ENCODE measurements at places on chromosomes 3 and 15.

- H3K4me1 ChIP-seq: no peaks in the 10 kb centered on the region
- no peak overlapping the region for H3K27ac ChIP-seq
- H3K4me3 ChIP-seq: no peak overlapping the region
- no peak for DNase-seq
- H3K36me3 ChIP-seq: no peaks in the 10 kb centered on the region
Measured at GRCh38 chr3:54965746-54966145, 37.9 kb upstream of the LRTM1 start.

- H3K36me3 ChIP-seq: no peaks in the 10 kb centered on the region
- no peak overlapping the region for H3K4me3 ChIP-seq
- peaks cover 12% of the 10 kb centered on the region for H3K4me1 ChIP-seq
- no peak overlapping the region for H3K27ac ChIP-seq
- no peak for DNase-seq
- H3K27me3 ChIP-seq: no peaks in the 10 kb centered on the region
Measured at GRCh38 chr3:195069501-195070251, 201.3 kb downstream of the XXYLT1 start.

DNA sequence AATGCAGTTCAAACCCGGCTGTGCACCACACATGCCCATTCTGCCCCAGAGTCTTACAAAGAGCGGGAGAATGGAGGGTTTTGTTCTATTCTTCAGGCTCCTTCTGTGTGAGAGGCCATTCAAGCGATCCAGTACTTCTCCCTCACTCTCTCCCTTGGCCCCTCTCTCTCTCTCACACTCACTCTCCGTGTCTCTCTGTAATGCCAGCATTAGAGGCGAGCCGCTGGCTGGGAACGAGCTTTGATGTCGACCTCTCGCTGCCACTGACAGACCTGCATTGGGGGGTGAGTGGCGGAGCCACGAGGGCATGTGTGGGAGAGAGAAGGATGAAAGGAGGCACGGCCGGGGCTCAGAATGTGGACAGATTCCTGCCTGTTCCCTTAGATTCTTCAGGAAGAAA lies 231.7 kb upstream of the ARRDC4 start:
- no peak overlapping the region for H3K27ac ChIP-seq
- H3K4me3 ChIP-seq: no peak overlapping the region
- H3K36me3 ChIP-seq: no peaks in the 10 kb centered on the region

- no peaks in the 10 kb centered on the region for H3K4me1 ChIP-seq
- DNase-seq: no peak
- H3K27ac ChIP-seq: no peak overlapping the region
Measured at GRCh38 chr3:168497741-168498140, 402.0 kb upstream of the GOLIM4 start.

DNA sequence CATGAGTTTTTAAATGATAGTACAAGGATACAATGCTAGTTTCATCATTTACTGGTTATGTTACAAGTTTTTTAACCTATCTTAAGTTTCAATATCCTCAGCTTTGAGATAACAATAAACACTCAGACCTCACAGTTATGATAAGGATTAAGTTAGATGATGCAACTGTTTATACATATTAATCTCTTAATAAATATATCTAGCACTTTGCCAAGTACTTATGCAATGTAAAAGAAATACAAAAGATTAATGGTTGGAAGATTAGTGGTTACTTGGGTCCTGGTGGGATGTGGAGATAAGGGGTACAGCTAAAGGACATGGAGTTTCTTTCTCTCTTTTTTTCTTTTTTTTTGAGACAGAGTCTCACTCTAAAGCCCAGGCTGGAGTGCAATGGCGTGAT lies 12.0 kb downstream of the SPPL2A start:
- H3K27ac ChIP-seq: no peak overlapping the region
- no peak for DNase-seq
- H3K4me3 ChIP-seq: no peak overlapping the region
- H3K36me3 ChIP-seq: no peaks in the 10 kb centered on the region
- H3K27me3 ChIP-seq: no peaks in the 10 kb centered on the region
- peaks cover 18% of the 10 kb centered on the region for H3K4me1 ChIP-seq

- no peak overlapping the region for H3K4me3 ChIP-seq
- no peaks in the 10 kb centered on the region for H3K27me3 ChIP-seq
- H3K36me3 ChIP-seq: no peaks in the 10 kb centered on the region
- DNase-seq: no peak
- no peak overlapping the region for H3K27ac ChIP-seq
Measured at GRCh38 chr15:80518522-80518921, 114.3 kb downstream of the ARNT2 start.

DNA sequence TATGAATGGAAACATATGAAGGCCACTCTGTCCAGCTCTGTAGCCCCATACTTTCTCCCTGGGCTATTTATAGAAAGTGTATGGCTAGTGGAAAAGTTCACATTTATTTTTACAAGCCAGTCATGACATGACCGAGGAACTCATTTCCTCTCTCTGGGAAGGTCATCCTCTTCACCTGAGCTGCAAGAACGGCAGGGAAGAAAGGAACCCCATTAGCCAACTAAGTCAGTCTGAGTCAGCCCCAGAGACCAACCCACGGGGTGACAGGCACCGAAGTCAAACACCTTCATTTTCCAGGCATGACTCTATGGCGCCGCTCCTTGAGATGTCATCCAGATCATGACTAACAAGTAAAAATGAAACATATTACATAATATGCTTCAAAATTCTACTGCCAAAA lies 4.8 kb downstream of the PAQR9 start:
- H3K4me3 ChIP-seq: no peak overlapping the region
- H3K27ac ChIP-seq: no peak overlapping the region
- peaks cover 9% of the 10 kb centered on the region for H3K4me1 ChIP-seq
- H3K36me3 ChIP-seq: no peaks in the 10 kb centered on the region
- DNase-seq: no peak
- peaks cover 62% of the 10 kb centered on the region for H3K27me3 ChIP-seq

DNA sequence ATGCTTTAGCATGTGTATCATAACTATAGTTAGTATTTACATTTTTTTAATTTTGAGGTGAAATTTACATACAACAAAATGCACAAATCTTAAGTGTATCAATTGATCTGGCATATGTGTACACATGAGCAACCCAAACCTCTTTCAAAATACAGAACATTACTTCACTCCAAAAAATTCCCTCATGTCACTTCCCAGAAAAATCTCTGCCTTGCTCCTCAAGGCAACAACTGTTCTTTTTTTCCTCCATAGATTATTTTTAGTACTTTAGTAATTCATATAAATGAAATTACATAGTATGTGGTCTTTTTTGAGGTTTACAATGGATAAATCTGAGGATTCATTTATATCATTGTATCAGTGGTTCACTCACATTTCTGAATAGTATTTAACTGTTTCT lies 84.9 kb downstream of the TRIM42 start:
- no peak for DNase-seq
- no peak overlapping the region for H3K27ac ChIP-seq
- H3K4me1 ChIP-seq: no peaks in the 10 kb centered on the region
- no peak overlapping the region for H3K4me3 ChIP-seq
- H3K27me3 ChIP-seq: no peaks in the 10 kb centered on the region
- H3K36me3 ChIP-seq: no peaks in the 10 kb centered on the region

GRCh38 chr3:35790764-35791163 lies 151.4 kb downstream of the ARPP21 start:
- H3K27me3 ChIP-seq: no peaks in the 10 kb centered on the region
- no peaks in the 10 kb centered on the region for H3K36me3 ChIP-seq
- peaks cover 5% of the 10 kb centered on the region for H3K4me1 ChIP-seq

- H3K4me1 ChIP-seq: peaks cover 10% of the 10 kb centered on the region
- no peaks in the 10 kb centered on the region for H3K27me3 ChIP-seq
- H3K27ac ChIP-seq: no peak overlapping the region
- no peaks in the 10 kb centered on the region for H3K36me3 ChIP-seq
Measured at GRCh38 chr3:69014022-69014580, 617 bp upstream of the EOGT start.

DNA sequence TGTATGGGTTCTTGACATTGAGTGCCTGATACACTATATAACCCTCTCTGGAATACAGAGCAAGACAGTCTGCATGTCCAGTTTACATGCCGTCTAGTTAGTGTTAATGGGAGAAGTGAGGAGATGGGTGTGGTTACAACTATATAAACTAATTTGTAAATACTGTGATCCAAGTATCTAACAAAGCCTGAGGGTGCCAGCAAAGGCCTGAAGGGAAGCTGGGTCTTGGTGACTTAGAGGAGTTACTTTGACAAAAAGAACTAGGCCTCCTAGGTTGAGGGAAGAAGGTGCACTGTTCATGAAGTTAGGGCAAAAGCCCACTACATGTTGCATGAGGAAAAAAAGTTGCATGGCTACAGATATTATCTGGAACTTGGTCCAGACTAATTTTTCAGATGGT lies 2.3 kb downstream of the NSUN3 start:
- no peak overlapping the region for H3K27ac ChIP-seq
- DNase-seq: no peak
- H3K4me3 ChIP-seq: no peak overlapping the region
- H3K36me3 ChIP-seq: peaks cover 16% of the 10 kb centered on the region
- no peaks in the 10 kb centered on the region for H3K27me3 ChIP-seq
- peaks cover 59% of the 10 kb centered on the region for H3K4me1 ChIP-seq

DNA sequence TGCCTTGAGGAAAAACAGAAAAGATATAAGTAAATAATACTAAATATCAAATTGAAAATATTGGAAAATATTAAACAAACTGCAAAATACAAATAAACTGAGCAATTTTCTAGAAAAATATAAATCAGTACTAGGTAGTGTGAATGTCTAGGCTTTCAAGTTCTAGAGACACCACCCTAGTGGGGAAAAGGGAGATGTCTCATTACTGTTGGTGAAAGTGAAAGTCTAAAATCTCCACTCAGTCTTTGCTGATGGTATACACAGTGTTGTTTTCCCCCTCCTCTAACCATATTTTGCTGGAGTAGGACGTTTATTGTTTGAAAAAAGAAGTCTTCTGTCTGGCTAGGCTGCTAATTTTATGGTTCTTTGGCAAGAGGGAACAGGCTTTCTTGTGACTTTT lies 1368.9 kb downstream of the OTOL1 start:
- no peak overlapping the region for H3K4me3 ChIP-seq
- no peak overlapping the region for H3K27ac ChIP-seq
- DNase-seq: no peak
- H3K36me3 ChIP-seq: no peaks in the 10 kb centered on the region
- no peaks in the 10 kb centered on the region for H3K4me1 ChIP-seq
- H3K27me3 ChIP-seq: no peaks in the 10 kb centered on the region

Measured in naive B cell (primary cell).